ENCODE measurements at places on chromosomes 4 and X.

- H3K36me3 ChIP-seq, result no peaks in the 10 kb centered on the region
- H3K27ac ChIP-seq, result no peak overlapping the region
- no peaks in the 10 kb centered on the region for H3K4me1 ChIP-seq
Measured at GRCh38 chrX:154125391-154126040, 18.5 kb upstream of the OPN1LW start.

DNA sequence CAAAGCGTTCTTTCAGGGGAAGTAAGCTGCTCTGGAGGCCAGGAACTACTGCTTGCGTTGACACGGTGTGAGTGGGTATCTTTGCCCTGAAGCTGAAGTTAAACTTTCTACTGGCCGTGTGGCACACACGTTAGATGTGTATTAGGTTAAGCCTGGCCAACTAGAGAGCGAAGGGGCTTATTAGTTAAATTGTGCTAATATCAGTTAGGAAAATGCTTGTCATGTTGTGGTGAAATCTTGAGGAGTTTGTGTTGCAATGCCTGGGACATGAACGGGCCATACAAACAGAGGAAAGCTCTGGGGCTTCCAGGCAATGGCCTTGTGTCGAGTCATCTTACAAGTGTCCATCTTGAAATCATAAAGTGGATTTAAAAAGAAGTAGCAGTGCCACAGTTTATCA lies 62.6 kb downstream of the NSUN7 start:
- H3K27ac ChIP-seq, result peak overlapping the region; percentile 56
- no peak overlapping the region for H3K4me3 ChIP-seq
- DNase-seq, result no peak
- no peaks in the 10 kb centered on the region for H3K27me3 ChIP-seq
- H3K36me3 ChIP-seq, result peaks cover 29% of the 10 kb centered on the region

GRCh38 chr4:15894921-15895916 lies 43.3 kb downstream of the FGFBP1 start:
- no peaks in the 10 kb centered on the region for H3K36me3 ChIP-seq
- H3K4me1 ChIP-seq, result no peaks in the 10 kb centered on the region
- no peak for DNase-seq
- no peak overlapping the region for H3K27ac ChIP-seq

- no peak overlapping the region for H3K27ac ChIP-seq
- no peaks in the 10 kb centered on the region for H3K36me3 ChIP-seq
- H3K27me3 ChIP-seq, result no peaks in the 10 kb centered on the region
- no peak for DNase-seq
Measured at GRCh38 chr4:150289881-150290280, 211.6 kb downstream of the DCLK2 start.

GRCh38 chr4:54290980-54291379 lies 61.9 kb downstream of the PDGFRA start:
- H3K27me3 ChIP-seq, result no peaks in the 10 kb centered on the region
- no peaks in the 10 kb centered on the region for H3K36me3 ChIP-seq
- H3K4me3 ChIP-seq, result no peak overlapping the region
- H3K4me1 ChIP-seq, result no peaks in the 10 kb centered on the region

GRCh38 chr4:25965629-25966028 lies 51.6 kb downstream of the SMIM20 start:
- H3K4me1 ChIP-seq, result no peaks in the 10 kb centered on the region
- no peak overlapping the region for H3K4me3 ChIP-seq
- no peak for DNase-seq
- no peak overlapping the region for H3K27ac ChIP-seq
- H3K36me3 ChIP-seq, result no peaks in the 10 kb centered on the region

DNA sequence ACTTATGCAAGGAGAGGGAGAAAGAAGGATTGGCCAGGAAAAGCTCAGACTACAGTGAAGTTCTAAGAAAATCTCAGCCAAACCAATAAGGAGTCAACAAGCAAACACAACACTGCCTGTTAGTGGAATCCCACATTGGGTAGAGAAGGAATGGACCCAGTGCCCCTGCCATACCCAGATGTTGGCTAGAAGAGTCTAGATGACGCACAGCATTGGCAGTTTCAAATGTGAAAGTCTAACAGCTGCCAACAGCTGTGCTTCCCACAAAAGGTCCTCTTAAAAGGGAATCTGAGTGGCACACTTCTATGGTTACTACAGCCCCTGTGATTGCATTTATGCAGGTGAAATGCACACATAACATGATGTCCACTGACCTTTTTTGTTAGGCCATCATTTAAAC lies 37.2 kb upstream of the CPEB2 start:
- H3K4me3 ChIP-seq, result no peak overlapping the region
- H3K4me1 ChIP-seq, result peaks cover 6% of the 10 kb centered on the region
- no peak overlapping the region for H3K27ac ChIP-seq
- no peak for DNase-seq
- H3K36me3 ChIP-seq, result no peaks in the 10 kb centered on the region

GRCh38 chr4:92101737-92102172 lies 202.0 kb upstream of the GRID2 start:
- no peak for DNase-seq
- no peaks in the 10 kb centered on the region for H3K27me3 ChIP-seq
- H3K27ac ChIP-seq, result no peak overlapping the region
- no peak overlapping the region for H3K4me3 ChIP-seq
- no peaks in the 10 kb centered on the region for H3K36me3 ChIP-seq

DNA sequence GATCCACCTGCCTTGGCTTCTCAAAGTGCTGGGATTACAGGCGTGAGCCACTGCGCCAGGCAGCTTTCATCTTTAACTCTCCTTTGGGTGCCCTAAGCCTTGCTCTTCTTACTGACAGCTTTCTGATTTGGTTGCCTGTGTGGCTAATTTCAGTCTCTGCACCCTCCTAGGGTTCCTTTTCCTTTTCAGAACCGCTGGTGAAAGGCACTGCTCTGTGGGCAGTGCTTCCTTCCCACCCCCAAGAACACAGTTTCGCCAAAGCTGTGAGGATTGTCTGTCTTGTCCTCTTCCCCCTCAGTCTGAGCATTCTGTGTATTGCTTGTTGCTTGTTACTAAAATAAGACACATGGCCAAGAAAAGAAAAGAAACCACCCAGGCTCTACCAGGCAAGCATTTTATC lies 101.4 kb upstream of the FRMPD3 start:
- H3K4me1 ChIP-seq, result no peaks in the 10 kb centered on the region
- peaks cover 3% of the 10 kb centered on the region for H3K27me3 ChIP-seq
- H3K27ac ChIP-seq, result no peak overlapping the region
- no peaks in the 10 kb centered on the region for H3K36me3 ChIP-seq

- H3K36me3 ChIP-seq, result peaks cover 6% of the 10 kb centered on the region
- no peak overlapping the region for H3K27ac ChIP-seq
- no peak overlapping the region for H3K4me3 ChIP-seq
Measured at GRCh38 chr4:5824635-5825034, 68.3 kb downstream of the CRMP1 start.

- no peak overlapping the region for H3K27ac ChIP-seq
- no peak for DNase-seq
- H3K27me3 ChIP-seq, result no peaks in the 10 kb centered on the region
- no peaks in the 10 kb centered on the region for H3K4me1 ChIP-seq
Measured at GRCh38 chr4:3059943-3060342, 14.4 kb downstream of the HTT-AS start.

DNA sequence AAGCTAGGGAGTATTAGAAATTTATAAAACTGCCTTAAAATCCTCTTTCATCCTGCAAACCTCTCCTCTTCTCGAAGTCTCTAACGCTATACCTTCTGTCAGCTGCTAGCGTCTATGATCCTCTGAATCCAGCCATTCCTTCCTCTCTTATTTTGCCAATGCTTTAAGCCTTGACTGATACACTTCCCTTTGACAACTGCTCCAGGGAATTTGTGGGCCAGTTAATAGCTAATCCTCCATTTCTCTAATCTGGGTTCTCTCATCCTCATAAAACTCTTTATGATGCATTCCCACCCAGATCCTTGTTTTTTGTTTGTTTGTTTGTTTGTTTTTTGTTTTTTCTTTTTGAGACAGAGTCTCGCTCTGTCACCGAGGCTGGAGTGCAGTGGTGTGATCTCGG lies 293.6 kb upstream of the PUDP start:
- no peaks in the 10 kb centered on the region for H3K36me3 ChIP-seq
- H3K27ac ChIP-seq, result no peak overlapping the region

- DNase-seq, result no peak
- no peak overlapping the region for H3K4me3 ChIP-seq
- no peaks in the 10 kb centered on the region for H3K36me3 ChIP-seq
- no peaks in the 10 kb centered on the region for H3K4me1 ChIP-seq
Measured at GRCh38 chr4:124940387-124940786, 227.9 kb upstream of the ANKRD50 start.

GRCh38 chrX:110175696-110176095 lies 142.2 kb downstream of the AMMECR1 start:
- H3K27me3 ChIP-seq, result no peaks in the 10 kb centered on the region
- H3K4me3 ChIP-seq, result no peak overlapping the region
- no peak for DNase-seq
- no peaks in the 10 kb centered on the region for H3K36me3 ChIP-seq
- H3K4me1 ChIP-seq, result no peaks in the 10 kb centered on the region

DNA sequence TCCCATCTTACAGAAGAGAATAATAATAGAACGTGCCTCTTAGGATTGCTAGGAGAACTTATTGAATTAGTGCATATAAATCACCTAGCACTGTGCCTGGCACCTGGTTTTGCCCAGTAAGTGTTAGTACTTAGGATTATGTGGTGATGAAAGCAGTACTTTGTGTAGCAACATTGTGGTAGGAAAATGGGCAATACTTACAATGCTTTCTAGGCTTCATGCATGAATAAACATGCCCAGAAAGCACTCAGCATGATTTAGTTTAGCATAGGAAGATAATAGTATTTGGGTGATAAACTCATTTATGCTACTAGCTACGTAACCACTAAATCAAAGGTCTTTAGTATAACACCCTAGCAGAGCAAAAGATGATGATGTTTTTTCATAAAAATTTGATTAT lies 105.6 kb downstream of the NEUROG2 start:
- H3K4me3 ChIP-seq, result no peak overlapping the region
- H3K27ac ChIP-seq, result no peak overlapping the region
- no peaks in the 10 kb centered on the region for H3K4me1 ChIP-seq
- no peaks in the 10 kb centered on the region for H3K27me3 ChIP-seq

DNA sequence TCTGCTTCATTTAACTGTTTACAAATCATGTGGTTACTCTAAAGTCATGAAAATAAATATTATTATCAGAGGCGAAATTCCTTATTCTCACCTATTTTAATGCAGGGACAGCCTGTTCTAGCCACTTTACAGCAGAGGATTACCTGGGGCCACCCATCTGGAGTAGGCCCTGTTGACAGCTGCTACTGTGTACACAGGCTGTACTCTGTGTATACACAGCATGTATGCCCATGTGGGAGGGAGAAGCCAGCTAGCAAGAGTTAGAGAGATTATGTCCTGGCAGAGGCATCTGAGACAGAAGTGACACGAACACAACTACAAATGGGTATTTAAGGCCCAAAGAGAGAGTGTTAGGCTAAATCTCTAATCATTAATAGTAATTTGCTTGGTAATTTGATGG lies 62.1 kb downstream of the GPRIN3 start:
- H3K4me1 ChIP-seq, result no peaks in the 10 kb centered on the region
- H3K4me3 ChIP-seq, result no peak overlapping the region
- no peaks in the 10 kb centered on the region for H3K36me3 ChIP-seq
- H3K27me3 ChIP-seq, result no peaks in the 10 kb centered on the region
- DNase-seq, result no peak

- H3K27me3 ChIP-seq, result no peaks in the 10 kb centered on the region
- no peak overlapping the region for H3K4me3 ChIP-seq
- no peaks in the 10 kb centered on the region for H3K36me3 ChIP-seq
- H3K4me1 ChIP-seq, result no peaks in the 10 kb centered on the region
Measured at GRCh38 chr4:168076989-168077725, 15.2 kb upstream of the ANXA10 start.

DNA sequence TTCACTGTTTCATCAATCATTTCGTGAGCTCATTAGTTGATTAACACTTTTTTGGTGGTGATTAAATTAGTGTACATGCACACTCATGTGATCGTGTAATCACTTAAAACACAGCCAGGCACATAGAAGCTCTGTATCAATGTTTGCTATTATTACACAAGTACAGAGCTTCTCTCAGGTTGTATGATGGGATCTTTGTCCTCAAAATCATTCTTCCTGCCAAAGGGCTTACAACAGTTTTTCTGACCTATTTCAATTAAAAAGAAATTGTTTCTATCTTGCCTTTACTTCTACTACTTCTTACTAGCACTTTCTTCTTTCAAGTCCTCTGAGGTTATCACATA lies 145.1 kb downstream of the AMELX start:
- no peaks in the 10 kb centered on the region for H3K27me3 ChIP-seq
- no peaks in the 10 kb centered on the region for H3K4me1 ChIP-seq
- H3K36me3 ChIP-seq, result no peaks in the 10 kb centered on the region
- H3K4me3 ChIP-seq, result peak overlapping the region; percentile 36

GRCh38 chr4:119592830-119593229 lies 35.8 kb downstream of the PDE5A start:
- H3K4me3 ChIP-seq, result no peak overlapping the region
- H3K4me1 ChIP-seq, result no peaks in the 10 kb centered on the region
- H3K27ac ChIP-seq, result no peak overlapping the region
- no peak for DNase-seq
- no peaks in the 10 kb centered on the region for H3K27me3 ChIP-seq
- H3K36me3 ChIP-seq, result no peaks in the 10 kb centered on the region

GRCh38 chrX:6283826-6284225 lies 55.2 kb upstream of the NLGN4X start:
- no peaks in the 10 kb centered on the region for H3K27me3 ChIP-seq
- no peaks in the 10 kb centered on the region for H3K36me3 ChIP-seq
- H3K27ac ChIP-seq, result no peak overlapping the region
- H3K4me1 ChIP-seq, result no peaks in the 10 kb centered on the region
- DNase-seq, result no peak

- no peaks in the 10 kb centered on the region for H3K36me3 ChIP-seq
- no peak for DNase-seq
- H3K27ac ChIP-seq, result no peak overlapping the region
- H3K4me1 ChIP-seq, result no peaks in the 10 kb centered on the region
- no peaks in the 10 kb centered on the region for H3K27me3 ChIP-seq
Measured at GRCh38 chrX:42131856-42132255, 208.5 kb upstream of the CASK start.

- no peaks in the 10 kb centered on the region for H3K27me3 ChIP-seq
- no peaks in the 10 kb centered on the region for H3K36me3 ChIP-seq
- no peak overlapping the region for H3K4me3 ChIP-seq
- DNase-seq, result no peak
- H3K27ac ChIP-seq, result no peak overlapping the region
Measured at GRCh38 chrX:71315917-71316316, 14.4 kb downstream of the ITGB1BP2 start.

DNA sequence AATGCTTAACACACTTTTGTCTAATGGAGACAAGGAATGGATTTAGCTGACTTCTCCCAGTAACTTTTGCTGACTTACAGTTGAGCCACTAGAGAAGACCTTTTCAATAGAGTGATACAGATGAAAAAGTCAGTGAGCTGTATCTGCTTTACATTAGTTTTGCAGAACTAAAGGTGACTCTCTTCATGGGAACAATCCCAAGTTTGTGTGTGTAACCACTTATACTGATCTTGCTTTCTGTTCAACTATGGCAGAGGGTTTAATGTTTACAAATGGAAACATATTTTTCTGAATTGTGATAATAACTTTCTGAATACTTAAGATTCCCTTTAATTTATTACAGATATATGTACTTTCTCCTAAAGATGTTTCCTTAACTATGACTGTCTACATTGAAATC lies 182.6 kb upstream of the PUDP start:
- no peaks in the 10 kb centered on the region for H3K4me1 ChIP-seq
- H3K27me3 ChIP-seq, result no peaks in the 10 kb centered on the region
- DNase-seq, result no peak
- no peak overlapping the region for H3K27ac ChIP-seq
- no peaks in the 10 kb centered on the region for H3K36me3 ChIP-seq

All from liver (tissue), 10 donors.